Hypothalamus (tissue), 51 donors: ENCODE measurements at places on chromosomes 5 and 9.
A peak's percentile ranks its signal among the peaks of the same experiment; 100 is the strongest.

DNA sequence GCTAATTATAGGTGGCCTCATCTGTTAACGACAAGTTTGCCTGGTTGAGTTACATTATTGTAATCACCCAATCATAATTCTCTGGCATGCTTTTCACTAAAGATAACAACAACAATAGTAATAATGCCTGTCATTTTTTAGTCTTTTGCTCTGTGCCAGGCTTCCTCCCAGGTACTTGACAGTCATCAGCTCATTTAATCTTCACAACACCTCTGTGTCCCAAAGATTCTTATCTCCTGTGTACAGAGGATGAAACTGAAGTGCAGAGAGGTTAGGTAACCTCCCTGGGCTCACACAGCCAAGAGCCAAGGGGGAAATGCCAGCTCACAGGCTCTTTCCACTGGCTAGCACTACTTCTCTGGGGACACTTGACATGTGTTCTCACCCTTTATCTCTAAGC lies 77.5 kb downstream of the DAB2IP start:
- no peak for DNase-seq

- DNase-seq, result no peak
Measured at GRCh38 chr9:18666986-18667772, 193.2 kb downstream of the ADAMTSL1 start.

GRCh38 chr5:151580239-151580638 lies 10.9 kb downstream of the FAT2 start:
- DNase-seq, result no peak

GRCh38 chr5:172443441-172444109 lies 10.8 kb downstream of the SH3PXD2B start:
- peak; percentile 45 for DNase-seq

DNA sequence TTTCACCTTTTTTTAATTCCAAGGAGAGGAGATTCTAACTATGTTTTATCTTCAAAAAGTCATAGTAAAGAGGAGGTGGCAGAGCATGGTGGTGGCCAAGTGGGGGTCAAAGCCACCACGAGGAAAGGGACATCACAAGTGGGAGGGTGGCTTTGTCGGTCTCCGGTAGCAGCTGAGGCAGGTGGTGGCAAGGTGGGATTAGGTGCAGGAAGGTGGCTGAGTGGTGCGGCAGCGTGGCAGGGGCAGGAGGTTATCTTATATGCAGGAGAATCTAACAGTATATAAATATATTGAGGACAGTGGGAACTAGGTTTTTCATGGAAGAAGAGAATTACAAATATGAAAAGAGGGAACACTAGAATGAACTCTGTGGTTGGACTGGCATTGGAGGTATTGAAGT lies 196.8 kb downstream of the FSTL4 start:
- DNase-seq, result no peak
